NCI-H1092 (cell line): ENCODE measurements at places on chromosomes 2 and 18.

DNA sequence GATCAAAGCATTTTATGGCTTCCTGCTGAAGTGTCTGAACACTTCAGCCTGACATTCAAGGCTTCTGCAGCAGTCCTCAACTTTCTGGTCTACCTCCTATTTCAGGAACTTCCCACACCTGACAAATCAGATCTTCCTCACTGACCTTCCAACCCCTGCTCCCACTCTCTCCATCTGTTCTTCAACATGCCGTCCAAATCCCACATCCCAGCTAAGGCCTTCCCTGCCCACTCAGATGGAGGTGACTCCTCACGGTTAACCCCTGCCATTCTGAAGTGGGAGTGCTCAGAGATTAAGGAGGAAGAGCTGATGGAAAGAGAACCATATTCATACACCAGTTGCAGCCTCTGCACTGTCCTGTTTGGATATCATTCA is 104.8 kb downstream of the POLR1A start:
- DNase-seq = no peak

GRCh38 chr2:72722492-72723070 is 103.3 kb downstream of the EXOC6B start:
- no peak for DNase-seq

DNA sequence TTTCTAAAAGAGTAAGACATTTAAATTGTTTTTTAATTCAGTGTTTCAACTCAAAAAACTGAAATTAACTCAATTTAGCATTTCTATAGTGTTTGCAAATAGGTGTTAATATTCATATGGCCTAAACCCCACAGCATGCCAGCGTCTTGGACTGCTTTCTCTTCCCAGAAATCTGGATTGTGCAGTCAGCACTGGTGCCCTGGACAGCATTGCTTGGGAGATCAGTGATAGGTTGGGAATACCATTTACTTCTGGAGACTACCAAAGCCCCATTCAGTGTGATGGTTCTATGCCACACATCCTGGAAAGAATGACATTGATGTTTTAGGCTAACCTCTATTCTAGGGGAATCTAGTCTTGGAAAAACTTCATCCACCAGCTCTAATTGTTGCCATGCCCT is 455.0 kb upstream of the KLHL29 start:
- DNase-seq = no peak

DNA sequence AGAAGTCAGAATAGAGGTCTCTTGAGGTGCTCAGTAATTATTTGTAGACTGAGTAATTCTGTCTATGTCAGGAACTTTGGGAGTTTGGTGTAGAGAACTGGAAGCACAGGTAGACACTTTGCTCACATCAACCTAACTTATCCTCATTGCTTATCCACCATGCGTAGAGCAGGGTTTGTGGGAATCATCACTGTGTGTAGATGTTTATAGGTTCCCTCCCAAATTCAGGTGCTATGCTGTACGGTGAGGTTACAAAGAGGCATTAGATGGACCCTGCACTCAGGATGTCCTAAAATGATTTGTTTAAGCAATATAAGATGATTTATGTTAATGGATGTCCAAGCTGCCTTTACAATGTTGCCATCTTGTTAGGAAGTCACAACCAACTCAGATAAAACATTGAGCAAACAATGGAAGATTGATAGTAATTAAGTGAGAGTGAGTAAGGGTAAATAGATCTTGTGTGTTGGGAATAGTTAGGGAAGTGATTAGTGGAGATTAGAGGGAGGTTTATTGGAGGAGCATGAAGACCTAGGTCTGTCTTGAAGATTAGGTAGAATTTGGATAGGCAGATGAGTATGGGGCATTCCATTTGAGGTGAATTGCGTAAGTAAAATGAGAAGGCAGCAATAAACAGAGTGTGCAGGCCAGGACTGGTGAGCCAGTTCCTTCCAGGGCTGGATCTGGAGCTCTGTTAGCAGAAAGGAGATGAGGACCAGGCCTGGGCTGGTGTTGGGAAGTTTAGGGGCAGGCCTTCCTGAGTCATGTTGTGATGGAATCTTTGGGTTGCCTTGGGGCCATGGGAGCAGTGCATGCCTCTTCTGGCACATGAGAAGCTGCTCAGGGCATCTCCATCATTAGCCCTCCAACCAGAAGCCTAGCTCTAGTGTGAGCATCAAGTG is 12.1 kb downstream of the EPAS1 start:
- DNase-seq = no peak

- DNase-seq = no peak
Measured at GRCh38 chr2:150486539-150487484, 655 bp downstream of the RND3 start.

DNA sequence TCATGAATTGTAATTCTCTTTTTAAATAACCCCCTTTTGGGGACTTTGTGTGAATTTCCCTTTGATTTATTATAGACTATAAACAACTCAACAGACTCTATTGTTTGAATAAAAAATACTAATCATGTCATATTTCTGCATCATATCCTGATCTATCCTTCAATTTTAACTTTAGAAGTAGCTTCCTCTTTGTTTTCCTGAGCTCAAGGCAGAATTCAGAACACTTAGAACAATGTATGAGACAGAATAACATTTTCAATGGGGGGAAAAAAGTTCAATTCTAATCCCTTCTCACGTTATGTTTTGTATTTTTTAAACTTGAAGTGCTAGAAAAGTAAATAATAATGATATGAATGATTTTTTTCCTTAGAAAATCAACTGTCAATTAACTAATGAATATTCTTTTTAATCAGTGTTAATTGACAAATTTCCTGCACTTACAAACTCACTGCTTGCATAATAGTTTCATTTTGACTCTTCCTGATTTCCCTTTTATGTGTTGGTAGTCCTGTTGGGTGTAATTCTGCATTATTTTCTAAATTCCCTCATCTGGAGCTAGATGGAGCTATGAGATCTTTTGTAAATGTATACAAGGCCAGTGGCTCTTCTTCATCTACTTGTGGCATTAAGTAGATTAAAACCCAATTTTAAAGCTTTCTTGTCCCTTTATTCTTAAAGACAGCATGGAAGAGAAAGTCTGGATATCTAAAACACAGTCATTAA is 326.1 kb downstream of the PARD3B start:
- DNase-seq = no peak

GRCh38 chr2:26605195-26605998 is 35.8 kb downstream of the CIB4 start:
- peak; percentile 39 for DNase-seq
